ENCODE measurements at places on chromosomes 7 and 10.

DNA sequence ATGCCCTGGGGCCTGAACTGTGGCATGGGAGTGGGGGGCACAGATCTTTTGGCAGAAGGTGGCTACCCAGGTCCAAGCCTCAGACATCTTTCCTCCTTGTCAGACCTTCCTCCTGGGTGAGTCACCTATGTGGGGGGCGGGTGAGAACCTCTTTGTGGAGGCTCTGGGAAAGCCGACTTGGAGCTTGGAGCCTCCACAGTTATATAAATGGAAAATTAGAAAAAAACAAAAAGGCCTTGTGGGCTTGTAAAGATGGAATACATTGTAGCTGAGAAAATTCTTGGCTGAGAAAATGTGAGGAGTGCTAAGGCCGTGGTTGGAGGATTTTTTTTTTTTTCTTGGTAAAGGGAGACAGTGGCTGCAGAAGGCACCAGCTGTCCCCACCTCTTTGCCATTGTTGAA, 292.5 kb downstream of the CCDC3 start:
- no peak for DNase-seq

DNA sequence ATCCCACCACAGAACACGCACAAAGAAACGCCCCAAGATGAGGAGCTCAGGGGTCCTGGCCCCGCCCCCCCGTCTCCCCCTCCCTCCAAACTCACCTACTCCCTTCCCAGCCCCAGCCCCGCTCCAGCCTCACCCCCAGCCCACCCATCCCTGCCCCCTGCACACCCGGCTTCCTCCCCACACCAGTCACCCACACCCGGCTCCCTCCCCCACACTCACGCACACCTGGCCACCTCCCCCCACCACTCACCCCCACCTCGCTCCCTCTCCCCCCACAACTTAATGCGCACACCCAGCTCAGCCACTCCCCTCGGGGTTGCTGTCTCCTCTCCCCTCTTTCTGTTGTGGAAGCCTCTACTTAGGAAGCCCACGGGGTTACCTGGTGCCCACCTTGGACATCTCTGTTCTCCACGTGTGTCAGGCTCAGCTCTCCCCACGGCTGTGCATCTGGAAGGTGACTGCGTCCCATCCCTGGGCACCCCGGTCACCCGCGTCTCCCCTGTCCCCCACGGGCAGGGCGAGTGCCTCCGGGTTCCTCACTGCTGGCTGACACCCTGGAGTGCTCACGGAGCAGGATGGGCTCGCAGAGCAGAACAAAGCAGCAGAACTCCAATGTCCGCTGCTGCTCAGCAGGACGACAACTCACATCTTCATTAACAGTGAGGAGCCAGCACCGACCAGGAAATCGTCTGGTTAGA, 166.8 kb downstream of the USP6NL start:
- DNase-seq, result no peak

GRCh38 chr7:86889501-86889900, 170.0 kb downstream of the ELAPOR2 start:
- no peak for DNase-seq

- DNase-seq, result no peak
Measured at GRCh38 chr7:51785876-51786275, 469.3 kb upstream of the COBL start.

- DNase-seq, result no peak
Measured at GRCh38 chr10:68208424-68209042, 23.4 kb downstream of the ATOH7 start.

DNA sequence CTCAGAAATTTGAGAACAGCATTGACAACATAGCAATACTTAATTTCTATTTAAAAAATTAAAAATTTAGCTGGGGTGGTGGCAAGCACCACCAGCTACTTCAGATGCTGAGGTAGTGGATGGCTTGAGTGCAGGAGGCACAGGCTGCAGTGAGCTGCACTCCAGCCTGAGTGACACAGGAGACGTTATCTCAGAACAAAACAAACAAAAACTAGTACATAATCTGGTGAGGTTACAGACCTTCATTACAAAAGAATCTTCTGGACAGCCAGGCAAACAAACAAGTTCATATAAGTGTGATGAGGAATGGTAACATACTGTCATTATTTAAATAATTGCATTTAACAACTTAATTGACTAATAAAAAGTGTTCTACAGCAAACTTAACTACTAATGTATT, 77.0 kb upstream of the OIT3 start:
- DNase-seq, result no peak

- peak; percentile 11 for DNase-seq
Measured at GRCh38 chr7:24572393-24572996, 757 bp upstream of the PALS2 start.

DNA sequence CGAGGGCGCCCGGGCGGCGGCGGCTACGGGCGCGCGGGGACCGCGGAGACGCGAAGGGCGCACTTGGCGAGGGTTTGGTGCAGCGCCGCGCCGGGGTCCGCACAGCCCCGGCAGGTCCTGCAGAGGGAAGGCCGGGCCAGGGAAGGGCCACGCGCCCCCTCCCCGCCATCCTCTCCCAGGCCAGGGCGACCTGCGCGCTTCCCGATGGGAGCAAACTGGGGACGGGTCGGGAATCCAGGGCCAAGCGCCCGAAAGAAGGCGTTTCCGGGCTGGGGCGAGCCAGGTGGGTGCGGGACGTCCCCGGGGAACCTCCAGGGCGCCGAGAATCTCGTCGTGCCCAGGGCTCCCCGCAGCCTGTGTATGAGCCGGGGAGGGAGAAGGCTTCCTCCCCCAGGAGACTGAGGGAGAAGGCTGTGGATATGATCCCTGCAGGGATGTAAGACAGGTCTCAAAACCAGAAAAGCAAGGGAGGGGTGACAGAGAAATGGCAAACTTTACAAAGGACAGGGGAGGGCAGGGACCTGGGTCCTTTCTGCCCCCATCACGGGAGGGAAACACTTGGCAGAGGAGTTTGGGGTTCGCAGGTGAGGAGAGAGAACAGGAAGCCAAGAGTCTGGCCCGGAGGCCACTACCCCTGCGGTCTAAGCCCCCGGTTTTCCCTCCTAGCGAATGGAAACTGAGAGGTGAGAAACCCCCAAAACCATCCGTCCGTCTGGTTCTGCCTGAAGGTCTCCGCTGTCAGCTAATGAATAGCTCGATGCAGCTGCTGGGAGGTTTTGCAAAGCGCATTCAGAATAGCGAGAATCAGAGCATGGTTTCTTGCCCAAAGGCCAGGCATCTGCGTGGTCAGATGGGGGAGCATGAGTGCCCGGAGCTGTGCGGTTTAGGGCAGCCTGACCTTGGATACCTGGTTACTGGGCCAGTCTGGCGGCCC, 674 bp downstream of the AMZ1 start:
- DNase-seq, result no peak

- no peak for DNase-seq
Measured at GRCh38 chr7:39510864-39511354, 55.3 kb upstream of the YAE1 start.

GRCh38 chr7:145812218-145812617, 304.4 kb upstream of the CNTNAP2 start:
- no peak for DNase-seq

DNA sequence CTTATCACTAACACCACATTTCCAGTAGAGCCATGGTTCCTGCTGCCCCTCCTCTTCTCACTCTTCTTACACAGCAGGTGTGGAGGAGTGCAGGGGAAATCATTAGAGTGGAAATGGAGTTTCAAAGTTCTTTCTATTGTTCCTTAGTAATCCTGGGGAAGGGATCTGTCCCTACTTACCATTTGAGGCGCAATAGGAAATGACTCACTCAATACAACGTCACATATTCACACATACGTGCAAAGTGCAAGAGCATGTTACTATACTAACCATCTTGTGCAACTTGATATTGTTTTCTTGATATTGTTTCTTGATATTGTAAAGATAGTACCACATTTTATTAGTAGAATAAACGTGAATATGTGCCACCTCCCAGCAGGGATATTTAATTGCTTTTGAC, 1010.2 kb downstream of the DNAJB9 start:
- no peak for DNase-seq

- DNase-seq, result no peak
Measured at GRCh38 chr7:157579425-157579824, 242.6 kb downstream of the DNAJB6 start.

Measured in stimulated activated CD4-positive, alpha-beta T cell treated with anti-CD3 and anti-CD28 coated beads, Interleukin-1b, Interleukin-23, amount 100 ng/mL, for 4 hours (primary cell).